Cortex of kidney (tissue), 1 donor: ENCODE measurements at places on chromosomes 2 and 18.

- no peak for DNase-seq
These were observed 163.0 kb downstream of the NCKAP5 start for GRCh38 chr2:133405252-133405651.

GRCh38 chr2:84851876-84852275, 29.0 kb downstream of the TRABD2A start:
- no peak for DNase-seq

GRCh38 chr2:215811409-215812345, 201.7 kb downstream of the MREG start:
- DNase-seq = no peak

DNA sequence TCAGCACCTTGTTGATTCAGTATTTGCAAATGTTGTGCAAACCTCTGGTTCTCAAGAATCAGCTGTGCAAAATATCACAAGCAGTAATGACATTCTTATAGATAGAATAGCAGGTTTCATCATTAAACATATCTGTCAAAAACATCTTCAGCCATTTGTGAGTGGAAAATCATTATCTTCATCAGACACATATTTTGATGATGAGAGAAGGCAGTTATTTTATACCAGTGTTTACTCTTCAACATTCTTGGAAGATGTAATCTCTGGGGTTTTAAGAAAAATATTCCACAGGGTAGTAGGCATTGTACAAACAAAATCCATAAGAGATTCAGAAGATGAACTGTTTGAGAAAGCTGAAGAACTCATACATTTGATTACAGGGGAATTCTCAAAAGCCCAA, 64.3 kb downstream of the FSIP2 start:
- no peak for DNase-seq

DNA sequence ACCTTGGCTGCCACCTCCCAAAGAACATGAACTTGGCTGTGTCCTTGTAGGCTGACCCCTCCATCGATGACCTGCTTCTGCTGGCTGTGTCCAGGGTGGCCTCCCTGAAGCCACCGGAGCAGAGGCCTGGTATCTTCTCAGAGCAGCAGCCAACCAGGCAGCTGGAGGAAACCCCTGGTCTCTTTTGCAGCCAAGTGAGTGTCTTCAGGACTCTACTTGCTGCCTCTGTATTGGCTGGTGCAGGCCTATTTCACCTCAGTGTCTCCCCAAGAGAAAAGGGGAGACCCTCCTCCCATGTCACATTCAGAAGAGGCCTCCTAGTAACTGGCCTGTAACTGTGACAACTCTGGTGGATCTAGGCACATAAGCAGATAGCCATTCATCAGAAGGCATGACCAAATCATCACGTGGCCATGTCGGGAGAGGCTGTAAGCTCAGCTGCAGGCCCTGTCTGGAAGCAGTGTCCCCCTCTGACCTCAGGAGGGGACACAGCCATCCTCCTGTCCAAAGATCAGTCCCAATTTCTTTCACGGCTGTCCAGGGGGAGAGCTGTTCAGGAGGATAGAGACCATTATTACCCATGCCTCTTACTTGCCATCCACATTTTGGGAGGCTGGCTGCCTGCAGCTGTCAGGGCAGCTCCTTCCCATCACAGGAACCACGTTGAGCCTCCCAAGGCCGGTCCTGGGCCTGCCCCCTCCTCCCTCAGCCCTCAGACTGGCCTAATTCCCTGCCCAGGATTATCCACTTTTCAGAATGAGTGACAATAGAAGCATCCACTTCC, 20.9 kb upstream of the ROCK2 start:
- DNase-seq = no peak

DNA sequence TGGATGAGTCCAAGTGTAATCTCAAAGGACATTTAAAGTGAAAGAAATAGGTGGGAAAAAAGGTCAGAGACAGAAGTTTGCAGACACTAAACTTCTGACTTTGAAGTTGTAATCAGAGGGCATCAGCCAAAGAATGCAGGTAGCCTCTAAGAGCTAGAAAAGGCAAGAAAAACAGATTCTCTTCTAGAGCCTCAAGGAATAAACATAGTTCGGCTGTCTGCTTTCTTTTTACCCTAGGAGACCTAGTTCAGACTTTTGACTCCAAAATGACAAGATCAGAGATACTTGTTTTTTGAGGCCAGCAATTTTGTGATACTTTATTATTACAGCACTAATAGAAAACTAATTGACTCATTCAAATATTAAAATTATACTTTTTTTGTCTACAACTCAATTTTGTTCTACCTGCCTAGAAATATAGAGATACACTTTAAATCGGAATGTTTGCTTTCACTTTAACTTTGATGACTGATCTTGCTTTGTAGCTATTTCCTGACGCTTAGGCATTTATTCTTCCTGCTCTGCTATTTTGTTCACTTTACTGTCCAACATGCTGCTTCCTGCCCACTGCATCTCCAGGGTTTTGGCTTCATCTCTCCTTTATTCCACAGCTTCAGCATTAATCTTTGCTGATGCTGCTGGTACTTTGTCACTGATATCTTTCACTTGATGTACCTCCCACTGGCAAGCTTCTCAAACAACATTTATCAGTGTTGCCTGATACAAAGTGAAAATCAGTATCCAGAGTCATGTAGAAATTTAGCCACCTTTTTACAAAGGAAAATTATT, 272.5 kb downstream of the DSEL start:
- DNase-seq = no peak

GRCh38 chr2:3638456-3638810, 19.6 kb upstream of the ALLC start:
- no peak for DNase-seq

- no peak for DNase-seq
These were observed 21.2 kb upstream of the NAB1 start for GRCh38 chr2:190627448-190628412.

DNA sequence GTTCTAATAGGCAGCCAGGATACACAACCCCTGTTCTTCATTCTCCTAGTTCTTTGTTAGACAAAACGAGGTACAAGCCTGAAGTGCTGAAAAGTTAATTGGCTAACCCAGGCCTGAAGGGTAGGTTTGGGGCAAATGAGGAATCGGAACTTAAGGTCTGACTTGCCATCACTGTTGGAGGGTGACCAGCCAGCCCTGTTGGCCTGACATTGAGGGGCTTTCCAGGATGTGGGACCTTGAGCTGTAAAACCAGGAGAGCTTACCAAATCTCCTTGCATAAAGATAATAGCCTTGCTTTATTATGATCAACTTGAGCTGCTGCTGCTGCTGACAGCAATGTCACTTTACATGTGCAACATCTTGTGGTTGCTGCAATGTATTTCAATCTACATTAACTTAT, 256.0 kb downstream of the VAPA start:
- DNase-seq = no peak
